ENCODE measurements at places on chromosomes 7 and 10.
A peak's percentile ranks its signal among the peaks of the same experiment; 100 is the strongest.

DNA sequence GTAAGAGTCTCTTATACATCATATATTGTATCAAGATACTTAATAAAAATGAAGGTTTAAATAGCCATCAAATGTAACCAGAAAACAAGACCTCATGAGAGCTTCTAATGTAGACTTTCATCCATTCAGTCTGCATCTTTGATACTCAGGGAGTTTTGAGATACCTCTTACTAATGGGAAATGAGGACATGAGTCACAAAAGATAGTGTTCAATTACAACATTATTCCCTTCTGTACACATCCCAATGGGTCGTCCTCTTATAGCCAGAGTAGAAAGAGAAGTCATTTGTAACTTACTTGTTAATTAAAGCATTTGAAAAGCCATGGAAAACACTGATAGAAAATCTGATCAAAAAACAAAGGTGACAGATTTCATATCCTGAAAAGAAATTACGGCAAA is 19.4 kb downstream of the SHTN1 start:
- DNase-seq: no peak

GRCh38 chr10:34580643-34581042 is 234.5 kb downstream of the PARD3 start:
- no peak for DNase-seq

DNA sequence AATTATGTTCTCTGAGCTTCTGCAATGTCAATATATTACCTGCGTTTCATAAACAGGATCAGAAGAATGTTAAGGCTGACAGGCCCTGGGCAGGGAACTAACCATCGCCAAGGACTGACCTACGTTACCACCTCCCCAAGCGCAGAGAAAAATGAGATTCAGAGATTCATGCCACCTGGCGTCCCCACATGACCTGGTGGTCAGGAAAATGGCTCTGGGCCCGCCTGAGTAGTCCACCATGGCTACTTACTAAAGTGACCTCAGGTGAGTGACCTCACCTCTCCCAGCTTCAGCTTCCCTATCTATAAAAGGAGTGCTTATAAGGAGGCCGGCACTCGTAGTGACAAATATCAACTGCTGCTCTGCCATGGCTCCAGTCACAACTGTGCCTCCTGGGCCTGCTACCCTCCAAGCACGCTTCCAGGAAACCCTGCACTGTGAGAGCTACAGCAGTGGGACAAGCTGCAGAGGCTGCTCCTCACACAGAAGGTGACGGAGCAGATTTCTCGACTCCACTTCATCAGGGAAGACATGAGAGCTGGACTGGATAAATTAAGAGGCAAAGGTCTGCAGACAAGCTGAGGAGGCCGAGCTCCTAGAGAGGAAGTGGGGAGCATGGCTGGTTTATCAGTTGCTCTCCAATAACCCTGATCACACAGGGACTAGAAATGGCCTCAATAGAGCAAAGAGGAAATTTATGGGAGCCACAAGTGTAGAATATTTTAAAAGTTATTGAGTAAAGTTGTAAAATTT is 103.0 kb downstream of the RNF216 start:
- DNase-seq: no peak

DNA sequence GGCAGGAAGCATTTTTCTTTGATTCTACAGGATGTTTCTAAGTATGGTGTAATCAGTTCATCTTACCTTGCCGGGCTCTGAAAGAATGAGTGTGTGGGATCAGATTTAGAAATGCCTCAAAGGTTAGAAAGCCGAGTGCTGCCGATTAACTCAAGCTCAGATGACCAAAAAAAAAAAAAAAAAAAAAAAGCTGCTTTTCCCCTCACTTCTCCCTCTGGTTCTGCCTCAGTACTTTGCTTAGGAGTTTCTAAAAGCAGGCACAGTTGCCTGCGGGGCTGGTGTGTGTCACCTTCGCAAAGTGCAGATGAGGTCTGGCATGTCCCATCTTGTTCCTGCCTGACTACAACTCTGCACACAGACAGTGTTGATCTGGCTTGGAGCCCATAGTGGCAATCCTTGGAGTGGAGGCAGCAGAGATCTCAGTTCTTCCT is 47.0 kb downstream of the KIAA1217 start:
- no peak for DNase-seq

DNA sequence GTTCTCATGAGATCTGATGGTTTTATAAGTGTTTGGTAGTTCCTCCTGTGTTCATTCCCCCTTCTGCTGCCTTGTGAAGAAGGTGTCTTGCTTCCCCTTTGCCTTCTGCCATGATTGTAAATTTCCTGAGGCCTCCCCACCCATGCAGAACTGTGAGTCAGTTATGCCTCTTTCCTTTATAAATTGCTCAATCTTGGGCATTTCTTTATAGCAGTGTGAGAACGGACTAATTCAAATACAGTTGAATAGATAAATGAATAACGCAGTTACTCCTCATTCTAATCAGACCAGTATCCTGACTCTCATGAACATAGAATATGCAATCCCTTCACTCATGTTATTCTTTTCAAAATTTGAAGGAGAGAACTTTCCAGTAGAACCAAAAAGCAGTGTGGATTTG is 375.0 kb upstream of the FZD8 start:
- no peak for DNase-seq

GRCh38 chr7:74479066-74479781 is 25.5 kb downstream of the GTF2IRD1 start:
- no peak for DNase-seq

DNA sequence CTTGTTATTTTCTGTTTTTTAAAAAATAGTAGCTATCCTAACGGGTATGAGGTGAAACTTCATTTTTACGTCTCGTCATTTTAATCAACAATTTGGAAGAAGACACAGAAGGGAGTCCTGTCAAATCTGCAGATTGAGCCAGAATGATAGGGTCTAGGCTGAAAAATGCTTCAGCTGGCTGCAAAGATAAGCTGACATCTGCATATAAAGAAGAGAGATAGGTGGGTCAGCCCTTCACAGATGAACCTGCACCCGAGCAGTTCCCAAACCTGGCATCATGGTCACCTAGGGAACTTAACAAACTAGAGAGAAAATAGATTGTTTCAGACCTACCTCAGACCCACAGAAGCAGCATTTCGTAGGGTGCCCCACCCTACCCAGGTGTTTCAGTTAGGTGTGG is 35.2 kb upstream of the BMPR1A start:
- DNase-seq: no peak

- DNase-seq: no peak
Measured at GRCh38 chr7:70229242-70229641, 631.0 kb downstream of the AUTS2 start.

GRCh38 chr10:131200856-131201470 is 110.6 kb downstream of the TCERG1L start:
- no peak for DNase-seq

GRCh38 chr7:65339257-65339656 is 34.4 kb upstream of the ZNF92 start:
- no peak for DNase-seq

DNA sequence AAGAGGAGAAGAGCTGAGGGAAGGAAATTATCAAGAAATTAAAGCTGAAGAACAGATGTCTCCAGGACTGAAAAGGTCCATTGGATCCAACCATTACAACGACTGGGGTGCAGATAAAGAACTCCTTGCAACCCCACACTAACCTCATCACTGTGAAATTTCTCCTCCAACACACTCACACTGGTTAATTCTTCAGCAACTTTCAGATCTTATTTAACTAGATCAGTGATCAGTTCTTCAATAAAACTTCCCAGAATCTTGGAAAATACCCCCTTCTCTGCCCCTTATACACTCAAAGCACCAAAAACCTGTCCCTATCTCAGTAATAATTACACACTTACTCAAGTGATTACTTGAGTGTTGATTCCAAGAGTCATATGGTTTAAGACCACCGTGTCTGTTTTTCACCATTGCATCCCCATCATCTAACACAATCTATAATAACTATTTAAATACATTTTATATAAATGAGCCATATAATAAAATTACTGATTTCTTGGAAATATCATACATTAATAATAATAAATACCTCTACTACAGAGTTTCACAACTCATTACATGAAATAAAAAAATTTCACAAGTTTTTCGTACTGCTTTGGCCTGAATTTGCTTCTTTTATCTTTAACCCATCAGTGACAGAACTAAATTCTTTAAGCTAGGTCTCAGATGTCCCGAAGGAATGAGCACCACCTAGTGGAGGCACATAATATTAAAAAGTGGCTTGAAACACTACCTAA is 123.7 kb downstream of the MPP7 start:
- no peak for DNase-seq

GRCh38 chr7:134067164-134067563 is 60.0 kb upstream of the LRGUK start:
- DNase-seq: no peak

DNA sequence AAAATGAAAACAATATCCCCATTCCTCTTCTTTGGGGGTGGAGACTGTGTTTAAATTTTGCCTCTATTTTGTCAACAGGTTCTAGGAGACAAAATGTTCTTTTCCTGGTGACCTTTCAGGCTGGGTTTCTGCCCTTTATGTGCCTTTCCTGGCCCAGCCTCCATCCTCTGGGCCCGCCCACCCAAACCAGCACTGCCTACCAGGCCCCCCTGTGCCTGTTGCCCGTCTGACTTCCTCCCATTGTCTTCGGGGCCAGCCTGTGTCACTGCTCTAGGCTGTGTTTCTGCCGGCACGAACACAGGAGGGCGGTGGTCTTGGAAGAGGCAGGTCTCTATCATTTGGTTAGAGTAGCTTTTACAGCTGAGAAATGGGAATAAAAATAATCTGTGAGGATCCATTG is 13.9 kb downstream of the TSPAN14 start:
- DNase-seq: no peak

- no peak for DNase-seq
Measured at GRCh38 chr10:117131376-117132327, 6.4 kb downstream of the VAX1 start.

DNA sequence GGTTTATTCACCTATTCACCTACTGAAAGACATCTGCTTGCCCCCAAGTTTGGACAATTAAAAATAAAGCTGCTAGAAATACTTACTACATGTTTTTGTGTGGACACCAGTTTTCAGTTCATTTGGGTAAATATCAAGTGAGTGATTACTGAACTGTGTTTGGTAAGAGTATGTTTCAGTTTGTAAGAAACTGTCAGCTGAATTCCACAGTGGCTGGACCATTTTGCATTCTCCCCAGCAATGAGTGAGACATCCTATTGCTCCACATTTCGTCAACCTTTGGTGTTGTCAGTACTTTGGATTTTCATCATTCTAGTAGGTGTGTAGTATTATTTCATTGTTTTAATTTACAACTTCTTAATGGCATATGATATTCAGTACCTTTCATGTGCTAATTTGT is 17.4 kb upstream of the IKZF1 start:
- no peak for DNase-seq

DNA sequence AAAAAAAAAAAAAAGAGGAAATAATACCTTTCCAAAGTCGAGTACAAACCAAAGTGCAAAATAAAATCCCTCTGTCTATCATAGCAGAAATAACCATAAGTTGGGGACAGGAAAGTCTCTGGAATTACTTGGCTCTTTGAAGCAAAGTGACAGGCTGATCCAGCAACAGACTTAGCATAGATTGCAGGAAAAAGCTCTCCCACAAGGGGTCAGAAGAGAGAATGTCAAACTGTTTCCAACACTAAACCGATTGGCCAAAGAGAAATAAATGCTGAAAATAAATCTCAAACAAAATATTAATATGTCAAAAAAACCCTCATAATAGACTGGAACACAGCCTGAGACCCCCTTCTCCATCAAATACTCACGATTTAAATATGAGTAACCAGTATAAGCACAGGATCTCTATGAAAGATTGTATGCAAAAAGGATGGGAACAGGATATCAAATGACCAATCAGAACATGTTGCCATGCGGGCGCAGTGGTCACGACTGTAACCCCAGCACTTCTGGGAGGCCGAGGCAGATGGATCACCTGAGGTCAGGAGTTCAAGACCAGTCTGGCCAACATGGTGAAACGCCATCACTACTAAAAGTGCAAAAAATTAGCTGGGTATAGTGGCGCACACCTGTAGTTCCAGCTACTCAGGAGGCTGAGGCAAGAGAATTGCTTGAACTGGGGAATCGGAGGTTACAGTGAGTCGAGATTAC is 1000.7 kb upstream of the LRRN3 start:
- DNase-seq: no peak

DNA sequence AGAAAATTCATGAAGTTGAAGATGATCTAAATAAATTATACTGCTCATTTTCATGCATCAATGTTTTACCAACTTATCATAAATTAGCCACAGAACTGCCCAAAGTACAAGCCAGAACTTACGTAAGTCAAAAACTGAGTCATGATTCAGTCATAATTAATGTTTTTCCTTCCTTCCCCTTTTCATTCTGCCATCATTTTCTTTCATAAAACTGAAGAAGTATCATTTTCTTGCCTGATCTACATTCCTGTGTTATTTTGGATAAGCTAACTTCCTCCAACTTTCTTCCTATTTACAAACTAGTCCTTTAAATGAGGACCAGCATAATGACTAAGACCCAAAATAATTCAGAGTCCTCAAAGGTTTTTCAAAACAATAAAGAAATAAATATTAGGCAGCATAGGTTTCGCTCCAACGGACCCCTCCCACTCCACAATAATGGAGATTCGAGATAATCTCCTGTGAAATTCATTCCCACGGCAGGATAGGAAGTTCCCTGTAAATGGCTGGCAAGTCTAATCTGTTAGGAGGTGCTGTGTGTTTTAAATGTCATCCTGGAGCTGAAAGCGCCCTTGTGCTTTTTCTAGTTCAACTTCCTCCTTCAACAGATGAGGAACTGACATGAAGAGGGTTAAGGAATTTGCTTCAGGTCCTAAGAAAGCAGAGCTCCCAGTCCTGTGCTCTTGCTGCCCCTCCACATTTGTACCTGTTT is 218.9 kb downstream of the DOCK4 start:
- no peak for DNase-seq

- DNase-seq: no peak
Measured at GRCh38 chr10:48551861-48552591, 52.8 kb downstream of the ARHGAP22 start.

GRCh38 chr10:1054684-1055083 is 1.5 kb upstream of the WDR37 start:
- no peak for DNase-seq

- no peak for DNase-seq
Measured at GRCh38 chr10:17256051-17256450, 28.0 kb downstream of the VIM start.

DNA sequence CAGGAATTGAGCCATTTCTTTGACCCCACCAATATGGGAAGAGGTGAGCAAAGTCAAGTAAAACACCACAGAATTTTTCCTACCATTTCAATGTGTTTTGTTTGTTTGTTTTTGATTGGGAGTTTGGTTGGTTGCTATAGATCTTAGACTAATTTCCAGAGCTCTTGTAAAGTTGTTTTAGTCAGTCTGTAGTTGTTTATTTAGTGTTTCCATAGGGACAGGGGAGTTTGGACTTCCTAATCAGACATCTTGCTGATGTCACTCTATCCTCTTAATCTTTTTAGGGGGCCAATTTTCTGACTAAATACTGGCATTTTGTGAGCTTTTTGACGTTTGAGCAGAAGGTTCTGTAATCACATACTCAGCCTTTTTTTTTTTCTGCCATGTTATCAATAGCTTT is 266.9 kb downstream of the ABCA13 start:
- no peak for DNase-seq

GRCh38 chr10:48655411-48656240 is 29.0 kb upstream of the WDFY4 start:
- DNase-seq: peak; percentile 74

- no peak for DNase-seq
Measured at GRCh38 chr7:93239824-93240223, 7.7 kb downstream of the VPS50 start.

Measured in nucleus accumbens (tissue), 56 donors.